ENCODE measurements at places on chromosomes 6 and 20.

DNA sequence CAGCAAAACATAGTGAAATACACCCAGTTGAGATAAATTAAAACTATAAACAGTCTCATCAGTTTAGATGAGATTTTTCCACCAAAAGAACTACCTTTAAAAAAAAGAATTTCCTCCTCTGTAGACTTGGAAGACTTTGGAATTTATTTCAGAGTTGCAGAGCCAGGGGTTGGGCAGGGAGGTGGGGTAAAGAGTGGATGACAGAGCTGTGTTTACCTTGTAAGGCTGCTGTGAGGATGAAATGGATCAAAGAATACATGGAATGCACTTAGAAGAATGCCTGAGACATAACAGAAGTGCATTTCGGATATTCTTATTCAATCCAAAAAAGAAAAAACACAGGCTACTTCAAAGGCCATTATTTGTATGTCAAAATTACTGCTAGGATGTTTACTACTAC is 6.4 kb upstream of the LY86 start:
- no peak for DNase-seq

DNA sequence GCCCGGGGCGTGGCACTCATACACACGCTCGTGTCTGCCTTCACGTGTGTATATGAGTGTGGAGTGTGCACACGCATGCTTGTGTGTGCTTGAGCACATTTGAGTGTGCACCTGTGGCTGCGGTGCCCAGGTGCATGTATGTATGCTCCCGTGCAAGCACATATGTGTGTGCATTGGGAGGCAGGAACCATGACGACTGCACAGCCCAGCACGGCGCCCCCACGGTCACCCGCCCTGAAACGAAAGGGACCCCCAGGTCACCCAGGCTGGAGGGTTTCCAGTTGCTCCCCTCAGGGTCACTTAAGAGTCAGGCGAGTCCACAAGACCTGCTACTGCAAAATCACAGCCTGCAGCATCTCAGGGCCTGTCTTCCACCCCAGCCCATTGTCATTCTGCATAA is 94.7 kb downstream of the YTHDF1 start:
- DNase-seq = no peak

DNA sequence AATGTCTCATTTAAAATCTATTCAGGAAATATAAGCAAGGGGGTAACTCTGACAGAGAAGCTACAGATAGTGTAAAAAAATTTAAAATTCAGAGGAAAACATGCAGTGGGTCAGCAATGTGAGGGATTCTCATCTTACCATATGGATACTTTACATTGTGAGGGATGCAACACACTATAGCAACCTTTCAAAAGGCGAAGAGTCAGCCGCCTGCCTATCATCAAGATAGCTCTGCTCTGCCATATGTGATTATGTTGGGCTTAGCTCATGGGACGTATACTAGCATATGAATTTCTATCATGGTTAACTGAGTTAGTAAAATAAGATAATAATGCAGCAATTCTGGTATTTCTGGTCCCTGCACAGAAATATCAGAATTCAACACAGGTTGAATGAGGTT is 130.9 kb downstream of the MAP3K7 start:
- DNase-seq = no peak

DNA sequence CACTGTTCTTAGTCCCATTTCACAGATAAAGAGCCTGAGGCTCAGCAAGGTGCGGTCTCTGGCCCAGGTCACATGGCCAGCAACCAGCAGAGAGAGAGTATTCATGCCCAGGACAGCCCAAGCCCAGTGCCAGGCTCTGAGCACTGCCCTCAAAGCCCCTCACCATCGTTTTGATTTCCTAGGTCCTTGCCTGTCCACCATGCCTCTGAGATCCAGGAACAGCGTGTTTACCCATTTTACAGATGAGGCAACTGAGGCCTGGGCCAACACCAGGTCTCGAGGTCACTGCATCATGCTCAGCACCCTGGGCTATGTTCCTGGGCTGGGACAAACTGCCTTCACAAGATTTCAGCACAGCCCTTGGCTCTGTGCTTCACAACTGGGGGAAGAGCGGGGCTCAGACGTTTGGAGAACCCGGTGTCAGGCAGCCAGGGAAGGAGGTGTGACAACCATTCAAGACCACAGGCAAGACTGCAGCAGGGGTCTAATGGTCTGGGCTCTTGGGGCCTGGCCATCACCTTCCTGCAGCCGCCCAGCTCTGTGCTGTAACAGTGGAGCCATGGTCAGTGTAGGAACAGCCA is 1.3 kb upstream of the BPIFA2 start:
- DNase-seq = no peak
